ENCODE measurements at places on chromosomes 11 and 22.

- no peak for DNase-seq
Measured at GRCh38 chr11:112655371-112655770, 305.8 kb upstream of the NCAM1 start.

- no peak for DNase-seq
Measured at GRCh38 chr22:37431801-37432707, 4.8 kb upstream of the ELFN2 start.

- peak; percentile 16 for DNase-seq
Measured at GRCh38 chr11:62444236-62444833, 25.5 kb downstream of the SCGB1A1 start.

DNA sequence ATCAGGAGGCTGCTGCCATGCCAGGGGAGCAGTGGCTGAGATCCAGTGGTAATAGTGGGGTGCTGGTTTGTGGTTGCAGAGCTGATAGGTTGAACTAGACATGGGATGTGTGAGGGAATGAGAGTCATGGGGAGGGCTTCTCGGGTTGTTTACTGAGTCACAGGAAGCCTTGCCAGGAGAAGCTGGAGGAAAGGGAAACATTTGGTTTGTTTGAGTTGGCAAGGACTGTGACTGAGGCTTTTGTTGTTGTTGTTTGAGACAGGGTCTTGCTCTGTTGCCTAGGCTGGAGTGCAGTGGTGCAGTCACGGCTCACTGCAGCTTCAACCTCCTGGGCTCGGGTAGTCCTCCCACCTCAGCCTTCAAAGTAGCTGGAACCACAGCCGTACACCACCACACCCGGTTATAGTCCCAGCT is 49.3 kb downstream of the CABIN1 start:
- DNase-seq = no peak

DNA sequence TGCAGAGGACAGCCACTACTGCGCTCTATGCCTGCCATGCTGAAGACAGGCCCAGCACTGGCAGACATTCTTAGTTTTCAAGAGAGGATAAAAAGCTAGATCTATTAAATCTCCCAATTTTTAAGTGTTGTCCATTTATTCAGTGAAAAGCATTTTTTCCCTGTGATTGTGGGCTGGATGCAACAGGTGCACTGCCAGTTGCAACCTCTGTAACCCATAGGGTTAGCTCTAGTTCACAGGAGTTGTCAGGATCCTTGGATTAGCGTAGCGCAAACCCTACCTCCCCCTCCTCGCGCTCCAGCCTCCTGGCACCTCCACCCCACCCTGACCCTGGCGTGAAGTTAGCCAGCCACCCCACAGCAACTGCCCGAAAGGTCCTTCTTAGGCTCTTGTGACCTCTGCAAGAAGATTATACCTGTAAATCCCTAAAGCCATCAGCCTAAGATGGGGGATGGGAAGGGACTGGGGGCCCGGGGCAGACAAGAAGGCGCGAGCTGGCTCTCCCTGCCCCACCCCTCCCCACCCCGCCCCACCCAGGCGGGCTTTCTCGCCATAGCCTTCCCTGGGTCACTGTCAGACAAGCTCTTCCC is 30.9 kb downstream of the EIF3F start:
- no peak for DNase-seq

DNA sequence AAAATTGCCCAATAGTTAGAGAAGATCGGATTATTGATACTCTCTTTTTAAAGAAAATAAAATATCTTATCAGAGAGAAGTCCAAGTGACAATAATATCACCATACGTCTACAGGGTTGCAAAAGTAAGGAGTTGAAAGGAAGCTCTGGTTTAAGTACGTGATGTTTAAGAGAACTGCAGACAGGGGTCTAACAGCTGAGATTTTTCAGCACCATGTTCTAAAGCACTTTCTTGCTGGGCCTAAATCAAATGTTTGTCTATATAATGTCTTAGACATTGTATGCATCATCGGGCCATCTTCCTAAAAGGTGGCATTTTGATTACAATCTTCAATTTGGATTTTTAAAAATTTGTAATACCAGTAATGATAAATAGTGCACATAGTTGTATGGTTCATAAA is 133.3 kb downstream of the RRAS2 start:
- DNase-seq = no peak

- DNase-seq = no peak
Measured at GRCh38 chr11:113563766-113564526, 88.7 kb upstream of the DRD2 start.

DNA sequence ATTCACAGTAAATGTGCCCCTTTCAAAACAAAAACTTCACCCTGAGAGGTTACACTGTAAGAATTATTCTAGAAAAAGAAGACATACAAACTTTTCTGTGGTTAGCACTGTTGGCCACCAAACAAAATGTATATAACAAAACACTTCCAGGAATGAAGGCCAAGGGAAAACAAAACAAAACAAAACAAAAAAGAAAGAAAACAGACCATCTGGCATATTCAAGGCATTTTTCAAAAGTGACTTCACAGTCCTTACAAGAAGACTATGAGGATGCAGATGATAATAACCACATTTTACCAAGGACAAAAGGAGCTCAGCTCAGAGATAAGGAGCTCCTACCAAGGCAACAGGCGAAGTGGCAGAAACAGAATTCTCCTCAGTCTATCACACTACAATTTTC is 24.9 kb downstream of the CTSC start:
- DNase-seq = no peak

GRCh38 chr11:130560000-130560780 is 111.7 kb downstream of the ADAMTS15 start:
- no peak for DNase-seq

- DNase-seq = no peak
Measured at GRCh38 chr22:35818897-35819296, 101.2 kb downstream of the APOL5 start.

- no peak for DNase-seq
Measured at GRCh38 chr11:105152021-105152512, 12.5 kb upstream of the CARD18 start.

DNA sequence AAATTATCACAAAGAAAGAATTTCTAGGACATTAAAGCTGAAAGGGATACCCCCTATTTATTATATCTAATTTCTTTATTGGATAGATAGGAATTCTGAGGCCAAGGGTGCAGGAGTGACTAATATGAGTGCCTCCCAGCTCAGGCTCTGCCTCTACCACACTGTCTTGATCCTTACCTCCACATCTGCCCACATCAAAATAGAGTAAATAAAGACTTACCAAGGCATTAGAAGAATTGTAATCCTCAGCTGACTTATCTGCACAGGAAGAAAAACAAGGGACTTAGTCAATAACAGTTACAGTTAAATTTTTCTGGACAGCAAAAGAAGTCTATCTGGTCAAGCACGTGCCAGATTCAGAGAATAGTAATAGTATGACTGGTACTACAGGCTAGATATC is 72.6 kb upstream of the GDPD4 start:
- DNase-seq = no peak

- no peak for DNase-seq
Measured at GRCh38 chr11:1696608-1697570, at the start of gene KRTAP5-6. TSS of gene KRTAP5-6 (plus strand) at chr11:1697195. CDS start at chr11:1697246, 51 bp downstream.

DNA sequence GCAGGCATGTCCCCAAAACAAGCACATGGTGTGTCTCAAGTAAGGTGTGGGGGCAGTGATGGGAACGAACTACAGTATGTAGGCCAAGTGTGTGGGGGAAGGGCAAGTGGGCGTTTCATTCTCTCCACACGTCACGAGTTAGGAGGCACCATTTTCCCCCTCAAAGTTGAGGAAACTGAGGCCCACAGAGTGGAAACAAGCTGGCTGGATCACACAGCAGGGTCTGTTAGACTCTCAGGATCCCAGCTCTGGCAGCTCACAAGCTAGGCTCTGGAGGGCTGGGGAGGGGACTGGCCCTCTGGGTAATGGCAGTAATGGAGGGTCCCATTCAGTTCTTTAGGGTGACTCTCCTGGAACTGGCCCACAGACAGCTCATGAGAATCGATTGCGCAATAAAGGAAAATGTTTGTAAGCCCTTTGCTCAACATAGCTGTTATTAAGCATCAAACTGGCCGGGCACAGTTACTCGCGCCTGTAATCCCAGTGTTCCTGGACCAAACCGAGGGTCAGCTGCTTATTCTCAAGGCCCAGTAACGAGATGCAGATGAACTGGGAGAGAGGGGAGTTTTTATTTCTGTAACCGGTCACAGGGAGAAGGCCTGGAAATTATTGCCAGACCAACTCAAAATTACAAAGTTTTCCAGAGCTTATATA is 24.1 kb upstream of the TUB start:
- DNase-seq = no peak

DNA sequence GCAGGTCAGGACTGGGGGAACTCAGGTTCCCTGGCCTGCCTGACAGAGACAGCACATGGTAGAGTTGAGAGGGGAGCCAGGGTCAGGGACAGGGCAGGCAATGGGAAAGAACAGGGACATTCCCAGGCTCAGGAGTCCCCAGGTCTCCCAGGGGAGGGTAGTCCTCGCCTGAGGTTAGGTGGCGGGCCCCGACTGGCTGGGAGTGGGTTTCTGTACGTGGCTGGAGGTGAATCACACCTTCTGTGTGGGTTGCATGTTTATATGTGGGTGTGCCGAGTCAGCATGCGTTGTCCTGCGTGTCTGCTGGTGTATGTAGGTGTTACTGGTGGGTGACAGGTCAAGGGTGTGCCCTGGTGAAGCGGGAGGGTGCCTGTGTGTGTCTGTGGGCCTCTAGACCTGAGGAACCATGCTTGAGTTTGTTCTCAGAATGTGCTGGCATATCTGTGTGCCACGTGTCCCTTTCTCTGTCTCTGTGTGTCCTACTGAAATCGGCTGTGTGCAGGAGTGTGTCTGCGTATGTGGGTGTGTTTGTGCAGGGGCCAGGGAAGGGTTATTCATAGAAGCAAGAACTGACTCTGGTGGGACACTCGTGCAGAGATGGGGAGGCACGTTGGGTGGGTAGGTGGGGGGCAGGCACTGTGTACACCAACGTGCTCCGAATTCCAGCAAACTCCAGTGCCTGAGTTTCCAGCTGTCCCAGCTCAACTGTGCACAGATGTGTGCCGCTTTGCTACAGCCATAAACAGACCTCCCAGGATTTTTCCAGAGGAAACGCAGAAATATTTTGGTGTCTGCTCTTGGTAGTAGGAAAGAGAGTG is 23.8 kb upstream of the OAF start:
- peak; percentile 50 for DNase-seq

- no peak for DNase-seq
Measured at GRCh38 chr22:39219071-39220039, 25.4 kb downstream of the PDGFB start.
